ENCODE measurements at places on chromosomes 12 and 14. TPM values are rescaled to one million over a fixed set of nuclear protein-coding genes. Genes with fewer than 3 reads are reported as not detected.

The EIF2B1 gene
- 31.2 TPM for total RNA-seq

The SPRYD4 gene
- 1.5 TPM for total RNA-seq

The MYF5 gene
- total RNA-seq, result not detected

The ABCC9 gene
- total RNA-seq, result 15.2 TPM

The TBX3 gene
- total RNA-seq, result 1.5 TPM
